ENCODE measurements at places on chromosomes 12 and 14.

DNA sequence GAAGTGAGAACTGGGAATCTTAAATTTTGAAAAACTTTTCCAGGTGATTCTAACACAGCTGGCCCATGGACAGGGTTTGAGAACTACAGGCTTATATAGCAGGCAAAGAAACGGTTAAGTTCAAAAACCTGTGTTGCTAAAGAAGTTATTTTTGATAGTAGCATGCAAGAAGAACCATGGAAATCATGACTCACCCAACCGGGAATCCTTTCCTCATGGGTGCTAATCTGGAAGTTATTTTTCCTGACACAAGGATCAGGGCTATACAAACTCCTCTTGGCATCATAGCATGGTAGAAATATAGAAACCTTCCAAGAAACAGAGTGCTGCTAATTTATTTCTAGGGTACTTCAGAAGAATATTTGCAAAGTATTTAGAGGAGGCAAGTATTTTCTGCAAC is 588.7 kb downstream of the CCER1 start:
- no peak for DNase-seq

- no peak for DNase-seq
Measured at GRCh38 chr12:28175098-28175589, 15.1 kb upstream of the CCDC91 start.

- DNase-seq, result no peak
Measured at GRCh38 chr14:81169711-81170103, 51.1 kb downstream of the GTF2A1 start.

DNA sequence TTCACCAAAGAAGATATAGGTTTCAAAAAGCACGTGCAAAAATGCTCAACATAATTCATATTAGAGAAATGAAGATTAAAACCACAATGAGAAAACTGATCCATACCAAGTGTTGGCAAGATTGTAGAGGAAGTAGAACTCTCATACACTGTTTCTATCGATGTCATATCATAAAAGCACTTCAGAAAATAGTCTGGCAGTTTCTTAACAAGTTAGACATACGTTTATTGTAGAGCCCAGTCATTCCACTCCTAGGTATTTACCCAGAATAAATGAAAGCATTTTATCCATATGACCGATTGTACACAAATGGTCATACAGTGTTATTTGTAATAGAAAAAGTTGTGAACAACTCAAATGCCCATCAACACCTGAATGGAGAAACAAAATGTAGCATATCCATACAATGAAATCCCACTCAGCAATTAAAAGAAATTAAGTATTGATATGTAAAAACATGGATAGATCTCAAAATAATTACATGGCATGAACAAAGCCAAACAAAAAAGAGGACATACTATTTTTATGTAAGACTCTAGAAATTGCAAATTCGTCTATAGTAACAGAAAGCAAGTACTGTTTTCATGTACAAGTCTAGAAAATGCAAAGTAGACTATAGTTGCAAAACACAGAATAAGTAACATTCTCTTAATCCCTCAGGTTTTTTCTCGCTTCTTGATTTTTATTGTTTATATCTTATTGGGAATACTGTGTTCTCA is 41.0 kb downstream of the USP15 start:
- DNase-seq, result no peak

GRCh38 chr12:90593596-90594295 is 361.2 kb downstream of the CCER1 start:
- no peak for DNase-seq

DNA sequence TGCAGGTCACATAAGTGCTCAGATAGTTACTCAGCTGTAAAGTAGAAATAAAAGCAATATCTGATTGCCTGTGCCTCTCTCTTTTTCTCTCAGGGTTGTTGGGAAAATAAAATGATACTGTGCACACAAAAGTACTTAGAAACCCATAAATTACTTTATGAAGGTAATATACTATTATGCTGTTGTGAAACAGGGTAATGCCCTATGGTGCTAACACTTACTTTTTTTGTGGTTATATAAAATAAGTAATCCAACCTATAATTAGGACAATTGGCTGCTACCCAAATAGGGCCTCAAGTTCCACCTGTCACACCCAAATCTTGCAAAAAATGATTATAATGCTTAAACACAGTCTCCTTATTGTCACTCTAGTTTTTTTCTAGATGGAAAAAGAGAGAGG is 50.6 kb downstream of the DAAM1 start:
- DNase-seq, result no peak

GRCh38 chr12:17511369-17511768 is 578.6 kb downstream of the RERGL start:
- no peak for DNase-seq

- DNase-seq, result no peak
Measured at GRCh38 chr12:120242275-120242799, 23.2 kb downstream of the PXN start.

GRCh38 chr12:95544756-95545155 is 6.5 kb downstream of the USP44 start:
- no peak for DNase-seq

DNA sequence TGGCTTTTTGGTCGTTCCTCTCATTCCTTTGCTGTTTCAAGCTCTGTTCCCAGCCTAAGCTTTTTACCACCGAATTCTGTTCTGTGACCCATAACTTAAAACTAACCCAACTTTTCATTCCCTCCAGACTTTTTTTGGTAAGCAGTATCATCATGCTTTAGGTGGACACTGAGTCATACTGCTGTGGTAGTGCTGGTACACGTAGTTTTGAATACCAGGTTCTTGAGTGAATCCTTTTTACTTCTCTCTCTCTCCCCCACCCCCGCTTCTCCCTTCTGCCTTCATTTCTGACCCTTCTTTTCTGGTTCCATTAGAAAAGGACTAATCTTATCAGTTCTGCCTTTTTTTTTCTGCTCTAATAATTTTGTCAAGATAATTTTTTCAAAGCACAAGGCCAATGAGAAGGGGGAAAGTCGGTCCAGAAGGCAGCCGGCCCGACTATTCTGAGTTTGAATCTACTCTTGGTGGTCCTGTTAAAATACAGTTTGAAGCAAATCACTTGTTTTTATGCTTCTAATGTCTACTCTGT is 2.3 kb upstream of the MDM2 start:
- DNase-seq, result no peak

GRCh38 chr14:66383771-66384170 is 102.4 kb upstream of the CCDC196 start:
- no peak for DNase-seq

- peak; percentile 63 for DNase-seq
Measured at GRCh38 chr12:10497602-10498001, 8.1 kb upstream of the EIF2S3B start.

GRCh38 chr14:105702275-105702817 is 176.0 kb downstream of the TMEM121 start:
- DNase-seq, result no peak

GRCh38 chr14:61106959-61107641 is 126.1 kb downstream of the SLC38A6 start:
- DNase-seq, result no peak

- peak; percentile 23 for DNase-seq
Measured at GRCh38 chr12:2853626-2854025, 3.2 kb downstream of the TEX52 start.

DNA sequence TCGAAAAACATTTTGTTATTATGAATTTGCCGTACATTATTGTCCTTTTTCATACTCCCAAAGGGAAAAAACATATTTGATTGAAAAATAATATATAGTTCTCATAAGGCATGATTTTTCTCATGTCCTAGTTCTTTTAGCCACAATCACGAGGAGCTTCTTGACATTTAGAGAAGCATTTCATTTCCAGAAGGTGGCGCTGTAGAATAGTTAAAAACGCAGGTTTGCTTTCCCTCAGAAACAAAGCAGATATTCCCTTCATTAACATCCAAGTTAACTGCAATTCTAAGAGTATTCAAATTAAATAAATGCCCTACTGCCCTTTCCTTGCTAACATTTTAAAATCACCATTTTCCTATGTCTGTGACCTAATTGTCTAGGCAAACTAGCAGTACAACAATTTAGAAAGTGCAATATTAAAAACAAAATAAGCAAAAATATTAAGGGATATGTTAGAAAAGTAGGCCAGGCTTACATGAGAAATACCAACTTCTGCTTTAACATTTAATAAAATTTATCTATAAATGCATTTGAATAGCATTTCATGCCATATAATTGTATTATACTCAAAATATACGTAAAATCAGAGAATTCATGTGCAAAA is 10.9 kb upstream of the PIK3C2G start:
- no peak for DNase-seq

DNA sequence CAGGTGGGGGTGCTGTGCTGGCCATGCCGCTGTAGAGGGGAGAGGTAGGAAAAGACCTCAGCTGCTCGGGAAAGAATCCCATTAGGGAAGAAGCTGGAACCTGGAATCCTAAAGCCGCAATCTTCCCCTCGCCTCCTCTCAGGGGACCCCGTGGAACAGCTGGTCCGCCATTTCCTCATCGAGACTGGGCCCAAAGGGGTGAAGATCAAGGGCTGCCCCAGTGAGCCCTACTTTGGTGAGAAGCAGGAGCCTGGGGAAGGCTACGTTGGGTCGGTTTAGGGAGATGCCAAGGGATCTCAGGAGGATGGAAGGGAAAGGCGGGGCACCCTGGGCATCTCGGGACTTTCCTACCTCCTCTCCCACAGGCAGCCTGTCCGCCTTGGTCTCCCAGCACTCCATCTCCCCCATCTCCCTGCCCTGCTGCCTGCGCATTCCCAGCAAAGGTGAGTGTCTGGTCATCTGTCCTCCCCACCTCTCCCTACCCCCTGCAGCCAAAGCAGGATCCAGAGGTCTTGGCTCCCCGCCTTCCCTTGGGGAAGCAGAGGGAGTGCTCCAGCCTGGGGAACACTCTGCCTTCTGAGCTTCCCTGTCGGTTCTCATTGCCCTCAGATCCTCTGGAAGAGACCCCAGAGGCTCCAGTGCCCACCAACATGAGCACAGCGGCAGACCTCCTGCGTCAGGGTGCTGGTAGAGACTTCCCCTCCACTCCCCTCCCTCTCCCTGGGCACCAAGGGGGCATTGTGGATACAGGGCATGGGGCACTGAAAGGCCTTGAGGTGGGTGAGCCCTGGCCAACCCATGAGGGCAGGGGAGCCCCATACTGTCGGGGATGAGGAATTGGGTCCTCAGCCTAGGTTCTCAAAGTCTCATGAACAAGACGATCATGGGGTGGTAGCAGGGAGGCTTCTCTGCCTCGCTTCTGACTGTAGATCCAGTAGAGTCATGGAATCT is 12.4 kb downstream of the TNS2 start:
- DNase-seq, result no peak

DNA sequence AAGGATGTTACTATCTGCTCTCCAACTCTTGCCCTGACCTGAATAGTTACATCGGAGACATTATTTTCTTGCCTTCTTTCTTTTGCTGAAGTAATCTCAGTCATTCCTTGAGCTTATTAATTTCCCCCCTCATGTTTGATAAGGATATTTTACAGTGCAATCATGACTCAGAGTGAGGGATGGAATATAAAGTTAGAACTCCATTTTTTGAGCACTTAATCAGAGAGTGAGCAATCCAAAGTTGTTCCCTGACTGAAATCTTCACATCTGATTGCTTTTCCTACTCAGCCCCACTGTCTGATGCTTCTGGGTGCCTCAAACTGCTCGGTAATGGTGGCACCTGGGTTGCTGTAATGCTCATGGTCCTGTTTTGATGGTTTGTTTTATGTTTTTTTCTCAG is 142.7 kb upstream of the SEL1L start:
- no peak for DNase-seq

DNA sequence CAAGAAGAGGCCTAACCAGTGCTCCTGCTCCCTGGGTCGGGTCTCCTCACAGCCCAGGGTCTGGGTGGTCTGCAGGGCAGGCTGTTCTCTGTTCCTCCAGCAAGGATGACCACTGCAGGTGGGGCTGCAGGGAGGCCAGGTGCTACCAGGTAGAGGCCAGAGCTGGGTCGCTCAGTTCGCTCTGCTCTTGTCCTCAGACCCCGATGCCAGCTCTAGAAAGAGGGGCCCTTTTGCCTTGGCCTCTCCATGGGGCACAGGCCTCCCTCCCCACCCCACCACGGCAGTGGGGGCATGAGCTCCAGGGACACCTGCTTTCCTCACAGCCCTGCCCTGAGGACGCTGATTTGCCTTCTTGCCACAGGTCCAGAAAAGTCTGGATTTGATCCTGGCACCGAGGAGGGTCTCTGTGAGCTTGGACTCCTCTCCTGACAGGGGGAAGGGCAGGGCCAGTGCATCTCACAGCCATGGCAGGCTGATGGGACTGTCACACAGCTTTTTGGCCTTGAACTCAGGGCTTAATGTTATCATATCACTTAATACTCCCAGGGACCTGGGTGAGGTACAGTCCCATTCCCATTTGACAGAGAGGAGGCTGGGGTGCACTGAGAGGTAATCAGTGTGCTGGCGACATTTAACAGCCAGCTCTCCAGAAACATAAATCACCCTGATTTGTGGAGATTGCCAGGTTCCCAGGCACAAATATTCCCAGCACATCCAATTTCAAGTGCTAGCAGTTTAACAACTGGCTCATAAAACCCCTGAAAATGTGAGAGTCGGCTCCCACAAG is 273.0 kb upstream of the SFSWAP start:
- no peak for DNase-seq

- DNase-seq, result no peak
Measured at GRCh38 chr12:94080341-94081009, 67.9 kb upstream of the PLXNC1 start.

DNA sequence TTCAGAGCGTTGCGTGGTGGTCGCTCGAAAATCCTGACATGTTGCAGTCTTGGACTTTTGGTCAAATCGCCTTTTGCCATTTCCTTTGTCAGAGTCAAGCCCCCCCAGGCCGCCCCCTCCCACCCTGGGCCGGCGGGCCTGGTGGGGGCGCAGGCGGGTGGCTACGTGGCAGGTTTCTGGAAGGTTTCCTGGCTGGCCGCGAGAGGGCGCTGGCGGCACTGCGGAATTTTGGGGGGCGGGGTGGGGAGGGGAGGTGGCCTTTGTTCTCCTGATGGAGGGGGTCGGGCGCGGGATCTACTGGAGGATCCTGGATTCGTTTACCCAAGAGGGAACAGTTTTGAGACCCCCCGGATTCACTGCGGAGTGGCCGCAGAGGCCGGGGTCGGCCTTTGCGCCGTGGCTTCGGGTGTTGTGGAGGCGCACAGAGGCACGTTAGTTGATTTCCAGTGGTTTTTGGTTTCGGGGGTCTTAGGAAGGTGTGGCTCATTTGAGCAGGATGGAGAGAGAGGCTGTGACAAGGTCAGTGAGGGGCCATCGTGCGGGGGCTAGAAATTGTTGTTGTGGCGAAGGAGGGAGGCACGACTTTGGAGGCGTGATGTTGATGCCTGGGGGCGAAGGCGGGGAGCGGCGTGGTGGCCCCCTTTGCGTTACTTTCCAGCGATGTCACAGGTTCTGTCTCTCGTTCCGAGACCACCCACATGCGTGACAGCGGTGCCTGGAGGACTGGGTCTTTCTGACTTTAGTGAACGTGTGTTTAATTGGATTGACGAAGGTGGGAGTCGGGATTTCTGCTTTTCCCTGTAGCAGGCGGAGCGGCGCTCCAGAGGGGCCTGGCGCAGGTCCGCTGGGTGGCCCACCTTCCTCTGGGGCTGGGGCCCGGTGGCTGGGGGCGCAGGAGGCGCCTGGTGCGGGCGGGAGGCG is 1.4 kb downstream of the MEG3 start:
- DNase-seq, result no peak
